Stimulated activated CD4-positive, alpha-beta T cell treated with anti-CD3 and anti-CD28 coated beads, Interleukin-1b, Interleukin-23, amount 100 ng/mL, for 24 hours (primary cell): ENCODE measurements at places on chromosomes 6 and 20.

- no peak for DNase-seq
Observed at GRCh38 chr6:90484903-90485302, 102.0 kb downstream of the MAP3K7 start.

GRCh38 chr6:164045082-164045481 lies 630.6 kb downstream of the QKI start:
- no peak for DNase-seq

DNA sequence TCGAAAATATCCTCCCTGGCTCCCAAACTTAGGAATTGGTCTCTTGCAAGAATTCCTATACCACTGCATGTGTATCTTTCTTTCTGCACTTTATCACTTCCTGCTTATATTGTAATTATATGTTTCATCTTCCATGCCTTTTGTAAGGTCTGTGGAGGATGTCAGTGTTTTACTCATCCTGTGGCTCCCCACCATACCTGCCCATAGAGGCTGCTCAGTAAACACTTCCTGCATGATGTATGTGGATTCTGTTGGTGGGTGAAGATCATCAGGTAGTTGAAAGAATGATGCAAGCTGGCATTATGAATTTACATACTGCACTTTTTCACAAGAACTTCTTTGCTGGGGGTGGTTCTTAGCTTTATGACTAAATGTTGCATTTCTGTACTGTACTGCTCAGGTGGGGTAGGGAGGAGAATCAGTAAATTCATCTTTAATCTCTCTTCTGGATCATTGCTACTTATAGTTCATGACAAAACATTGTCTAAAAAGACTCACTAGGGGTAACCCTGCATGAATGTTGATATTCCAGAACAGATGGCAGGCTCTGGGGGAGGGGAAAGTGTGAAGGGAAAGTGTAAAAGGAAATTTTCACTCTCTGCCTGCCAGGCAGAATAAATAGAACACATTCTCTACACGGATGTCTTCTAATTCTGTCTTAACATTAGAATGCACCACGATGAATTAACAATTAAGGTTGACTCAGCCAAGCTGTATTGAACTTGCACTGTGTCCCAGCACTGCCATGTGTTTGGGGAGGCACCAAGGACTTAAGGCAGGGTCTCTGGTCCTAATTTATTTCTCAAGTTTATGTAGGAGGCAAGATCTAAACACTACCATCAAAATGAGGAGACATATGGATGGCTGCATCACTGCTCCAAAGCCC lies 36.0 kb upstream of the KLHL31 start:
- DNase-seq: no peak

GRCh38 chr20:48718786-48719578 lies 108.8 kb downstream of the PREX1 start:
- DNase-seq: no peak

DNA sequence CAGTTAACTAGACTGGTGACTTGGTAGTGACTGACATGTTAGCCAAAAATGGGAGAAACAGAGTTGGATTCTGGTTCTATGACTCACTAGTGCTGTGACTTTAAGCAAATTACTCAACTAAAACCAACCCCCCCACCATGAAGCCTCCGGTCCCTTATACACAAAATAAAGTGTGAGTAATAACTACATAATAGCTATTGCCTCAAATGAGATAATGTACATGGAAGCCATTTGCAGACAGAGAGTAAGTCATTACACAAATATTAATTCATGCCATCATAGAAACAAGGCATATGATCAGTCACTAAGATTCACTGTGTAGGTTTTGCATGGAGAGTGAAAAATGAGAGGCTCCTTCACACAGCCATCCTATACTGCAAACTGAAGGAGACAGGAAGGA lies 111.9 kb downstream of the HIVEP2 start:
- peak; percentile 30 for DNase-seq

- no peak for DNase-seq
Observed at GRCh38 chr20:6053776-6054688, at the start of gene LRRN4. Gene LRRN4, minus strand, starts transcription at chr20:6054060. Its CDS starts 1,261 bp downstream, at chr20:6052799.

GRCh38 chr20:34312024-34312460 lies 8.9 kb upstream of the AHCY start:
- no peak for DNase-seq

DNA sequence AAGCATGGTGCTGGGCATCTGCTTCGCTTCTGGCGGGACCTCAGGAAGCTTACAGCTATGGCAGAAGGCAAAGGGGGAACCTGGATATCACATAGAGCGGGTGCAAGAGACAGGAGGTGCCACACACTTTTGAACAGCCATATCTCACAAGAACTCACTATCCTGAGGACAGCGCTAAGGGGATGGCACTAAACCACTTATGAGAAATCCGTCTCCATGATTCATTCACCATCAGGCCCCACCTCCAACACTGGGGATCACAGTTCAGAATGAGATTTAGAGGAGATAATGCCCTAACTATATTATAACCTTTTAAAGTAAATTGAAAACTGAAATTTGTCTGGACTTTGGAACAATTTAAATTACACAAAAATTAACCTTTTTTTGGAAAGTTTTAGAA lies 37.8 kb upstream of the SUMO4 start:
- DNase-seq: no peak

DNA sequence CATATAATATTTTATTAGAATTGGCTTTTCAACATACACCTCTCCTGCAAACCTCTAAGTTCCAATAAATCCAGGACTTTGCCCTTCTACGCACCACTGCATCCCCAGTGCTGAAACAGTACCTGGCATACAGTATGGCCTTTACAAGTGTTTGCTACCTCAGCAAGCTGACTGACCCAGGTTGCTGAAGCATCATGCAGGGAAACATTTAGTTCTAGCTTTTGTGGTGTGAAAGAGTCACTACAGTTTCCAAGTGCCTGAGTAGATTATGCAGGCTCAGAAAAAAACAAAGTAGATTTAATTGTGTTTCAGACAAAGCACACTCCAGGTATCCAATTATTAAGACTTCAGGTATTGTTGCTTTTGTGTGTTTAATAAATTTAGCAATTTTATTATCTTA lies 614.2 kb upstream of the NRSN1 start:
- no peak for DNase-seq

DNA sequence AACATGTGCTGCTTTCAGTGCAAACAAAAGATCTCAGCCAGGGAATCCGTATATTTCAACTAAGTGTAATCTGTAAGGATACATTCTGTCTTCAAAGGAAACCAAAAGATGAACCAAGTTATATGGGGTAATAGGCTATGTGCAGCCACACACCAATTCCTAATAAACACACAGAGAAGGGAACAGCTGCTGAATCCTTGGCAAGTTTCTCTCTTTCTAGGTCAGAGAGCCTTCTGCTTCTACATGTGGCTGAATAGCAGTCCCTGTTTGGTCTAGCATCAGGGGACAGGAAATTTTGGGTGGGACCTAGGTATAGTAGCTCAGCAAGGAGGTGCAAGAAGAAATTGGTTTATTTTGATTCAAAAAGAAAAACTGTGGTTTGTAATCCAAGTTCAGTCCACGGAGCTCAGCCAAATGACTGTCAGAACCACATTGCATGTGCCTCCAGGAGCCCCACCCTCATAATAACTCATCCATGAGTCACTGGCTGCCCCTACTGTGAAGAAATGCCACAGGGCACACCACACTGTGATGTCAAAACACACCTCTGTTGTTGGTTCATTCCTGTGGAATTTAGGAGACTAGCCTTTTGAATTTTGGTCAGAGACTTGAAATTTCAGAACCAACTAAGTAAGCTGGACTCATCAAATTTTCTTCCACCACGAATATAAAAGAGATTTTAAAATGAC lies 21.1 kb downstream of the SPTLC3 start:
- DNase-seq: no peak

- DNase-seq: no peak
Observed at GRCh38 chr6:154012852-154013251, 26.2 kb upstream of the OPRM1 start.

GRCh38 chr6:3752531-3753227 lies 1.2 kb upstream of the PXDC1 start:
- no peak for DNase-seq
